Placental pericyte (primary cell): ENCODE measurements at places on chromosomes 2 and 18. TPM values are rescaled to one million over a fixed set of nuclear protein-coding genes. Genes with fewer than 3 reads are reported as not detected.

Gene ACKR3
- total RNA-seq = 0.14 and 0.66 TPM in 2 replicates

Gene SLC40A1
- total RNA-seq = 0.86 and 3.3 TPM in 2 replicates

Gene STARD6
- total RNA-seq = not detected in 2 replicates

Gene ACVR1C
- total RNA-seq = 0.29 TPM in 1 of 2 replicates, not detected in the other

Gene MRPL30
- total RNA-seq = 25.6 and 31.8 TPM in 2 replicates

Gene TMEM37
- 0.29 and 0.66 TPM in 2 replicates for total RNA-seq

Gene HOXD10
- 0.66 and 6.3 TPM in 2 replicates for total RNA-seq

Gene ERICH2
- not detected in 2 replicates for total RNA-seq

Gene UGT1A8
- total RNA-seq = not detected in 2 replicates

Gene DYNAP
- not detected in 2 replicates for total RNA-seq

Gene GKN2
- total RNA-seq = 0.22 TPM in 1 of 2 replicates, not detected in the other

Gene IMP4
- 108 and 121 TPM in 2 replicates for total RNA-seq

Gene CTAGE1
- total RNA-seq = not detected in 2 replicates

Gene CLEC4F
- not detected in 2 replicates for total RNA-seq

Gene SLC11A1
- under 0.01 and 0.14 TPM in 2 replicates for total RNA-seq

Gene KIF5C
- under 0.01 and 0.14 TPM in 2 replicates for total RNA-seq

Gene CD8B
- not detected in 2 replicates for total RNA-seq

Gene TEX44
- not detected in 2 replicates for total RNA-seq

Gene ALPG
- not detected in 2 replicates for total RNA-seq

Gene ATOH8
- 3.6 and 10.9 TPM in 2 replicates for total RNA-seq

Gene PCARE
- total RNA-seq = not detected in 2 replicates

Gene FKBP7
- total RNA-seq = 19.6 and 25.4 TPM in 2 replicates

Gene CPS1
- 4.2 and 23.6 TPM in 2 replicates for total RNA-seq

Gene CERKL
- total RNA-seq = 0.14 TPM in 1 of 2 replicates, not detected in the other

Gene UGT1A5
- total RNA-seq = not detected in 2 replicates

Gene PID1
- total RNA-seq = 23.6 and 35.0 TPM in 2 replicates

Gene ANKZF1
- 19.2 and 23.9 TPM in 2 replicates for total RNA-seq

Gene FBXO41
- total RNA-seq = 1.4 and 1.5 TPM in 2 replicates

Gene CPO
- total RNA-seq = not detected in 2 replicates

Gene SLC38A11
- total RNA-seq = 0.57 TPM in 1 of 2 replicates, not detected in the other

Gene SKOR2
- total RNA-seq = not detected in 2 replicates

Gene SPATS2L
- 64.3 and 137 TPM in 2 replicates for total RNA-seq

Gene ANKRD30BL
- 0.14 TPM in 1 of 2 replicates, not detected in the other for total RNA-seq
